Ovary (tissue), 10 donors: ENCODE measurements at places on chromosomes 11 and 22.

- H3K27ac ChIP-seq, result no peak overlapping the region
- no peak for DNase-seq
Measured at GRCh38 chr22:39259666-39260065, 14.9 kb upstream of the PDGFB start.

- no peaks in the 10 kb centered on the region for H3K4me1 ChIP-seq
- H3K4me3 ChIP-seq, result no peak overlapping the region
- H3K27me3 ChIP-seq, result no peaks in the 10 kb centered on the region
Measured at GRCh38 chr11:127619946-127620345, 619.4 kb upstream of the KIRREL3 start.

DNA sequence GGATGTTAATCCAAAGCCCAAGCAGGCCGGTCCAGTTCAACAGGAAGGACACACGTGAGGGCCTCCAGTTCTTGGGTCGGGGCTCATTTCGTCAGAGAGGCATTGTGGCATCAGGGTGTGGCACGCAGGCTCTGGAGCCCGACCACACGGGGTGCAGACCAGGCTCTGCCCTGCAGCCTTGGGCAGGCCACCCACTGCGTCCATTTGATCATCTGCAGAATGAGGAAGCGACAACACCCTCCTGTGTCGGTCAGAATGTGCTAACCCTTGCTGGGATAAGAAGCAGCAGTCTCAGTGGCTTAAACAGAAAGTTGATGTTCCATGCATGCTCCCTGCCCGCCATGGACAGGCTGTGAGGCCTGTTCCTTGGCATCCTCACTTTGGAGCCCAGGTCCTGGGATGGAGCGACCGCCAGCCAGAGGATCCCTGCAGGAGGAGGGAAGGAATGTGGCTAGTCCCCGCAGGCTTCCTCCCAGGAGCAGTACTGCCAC is 10.8 kb downstream of the RIBC2 start:
- no peaks in the 10 kb centered on the region for H3K27me3 ChIP-seq
- H3K27ac ChIP-seq, result no peak overlapping the region
- H3K4me3 ChIP-seq, result no peak overlapping the region
- H3K4me1 ChIP-seq, result no peaks in the 10 kb centered on the region
- DNase-seq, result no peak

DNA sequence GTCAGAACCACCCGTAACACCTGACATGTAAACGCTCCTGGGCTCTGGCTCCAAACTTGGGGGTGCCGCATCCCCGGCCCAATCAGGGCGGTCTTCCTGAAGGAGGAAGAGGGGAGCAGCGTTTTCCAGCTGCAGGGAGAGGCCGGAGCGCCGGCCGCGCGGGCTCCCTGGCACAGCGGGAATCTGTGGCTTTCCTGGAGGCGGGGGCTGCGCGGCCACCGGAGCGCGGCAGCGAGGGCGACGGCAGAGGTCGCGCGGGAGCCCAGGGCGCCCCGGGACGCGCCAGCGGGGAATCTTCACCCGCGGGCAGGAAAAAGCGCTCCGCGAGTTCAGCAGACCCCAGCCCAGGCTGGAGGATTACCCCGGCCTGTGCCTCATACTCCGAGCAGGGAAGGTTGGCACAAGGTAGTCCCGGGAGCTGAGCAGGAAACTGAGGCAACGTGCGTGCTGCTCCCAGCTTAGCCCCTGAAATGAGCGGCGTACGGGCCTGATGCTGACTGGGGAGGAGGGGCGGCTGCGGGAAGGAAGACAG is 600 bp upstream of the ESAM start:
- no peaks in the 10 kb centered on the region for H3K36me3 ChIP-seq
- no peak for DNase-seq
- no peak overlapping the region for H3K27ac ChIP-seq
- H3K4me3 ChIP-seq, result peak overlapping the region; percentile 41
- peaks cover 7% of the 10 kb centered on the region for H3K27me3 ChIP-seq

DNA sequence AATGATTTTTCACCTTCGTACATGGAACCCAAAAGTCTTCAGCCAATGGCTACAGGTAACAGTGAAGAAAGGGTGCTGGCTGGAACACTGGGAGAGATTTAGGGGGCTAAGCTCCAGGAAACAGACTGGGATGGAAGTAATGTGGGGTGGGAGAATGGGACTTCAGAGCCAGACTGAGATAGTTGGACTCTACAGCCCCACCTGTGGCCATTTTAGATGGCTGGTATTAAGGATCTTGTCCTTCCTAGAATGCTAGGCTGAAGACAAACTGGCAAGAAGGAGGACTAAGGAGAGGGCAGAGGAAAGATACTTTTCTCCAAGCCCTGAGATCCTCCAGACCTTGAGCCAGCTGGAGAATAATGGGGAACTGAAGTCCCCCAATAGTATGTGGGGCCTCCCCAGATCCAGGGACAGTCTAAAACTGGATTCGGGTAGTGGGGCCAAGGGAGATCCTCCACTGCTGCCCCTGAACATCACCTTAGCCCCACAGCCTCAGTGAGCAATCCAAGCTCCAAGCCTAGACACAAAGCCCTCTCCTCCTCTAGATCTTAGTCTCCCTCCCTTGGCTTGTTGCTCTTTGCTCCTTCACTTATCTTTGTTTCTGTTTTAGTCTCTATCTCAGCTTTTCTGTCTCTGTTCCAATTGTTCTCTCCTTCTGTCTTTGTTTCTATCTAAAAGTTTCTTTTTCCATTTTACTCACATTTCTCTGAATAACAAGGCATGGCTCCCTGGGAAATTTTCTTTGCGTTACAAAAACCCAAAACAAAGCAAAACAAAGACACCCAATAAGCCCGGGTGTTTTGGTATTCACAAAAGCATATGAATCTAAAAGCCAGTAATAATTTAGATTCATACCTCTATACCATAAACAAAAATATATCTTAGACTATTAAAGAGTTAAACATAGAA is 16.2 kb upstream of the RRAS2 start:
- H3K4me1 ChIP-seq, result peaks cover 6% of the 10 kb centered on the region
- no peak overlapping the region for H3K27ac ChIP-seq
- no peaks in the 10 kb centered on the region for H3K27me3 ChIP-seq
- H3K36me3 ChIP-seq, result no peaks in the 10 kb centered on the region
- H3K4me3 ChIP-seq, result no peak overlapping the region
